ENCODE measurements at places on chromosomes 6 and 20. TPM values are rescaled to one million over a fixed set of nuclear protein-coding genes. Genes with fewer than 3 reads are reported as not detected.

The SIRPG gene
- polyA plus RNA-seq = not detected

GRCh38 chr20:38680500-38681306 is 43.6 kb upstream of the SLC32A1 start:
- DNase-seq = peak; percentile 51

The STX11 gene
- 1.9 TPM for polyA plus RNA-seq

The CNR1 gene
- polyA plus RNA-seq = not detected

The TTLL9 gene
- not detected for polyA plus RNA-seq

The PREP gene
- 41.8 TPM for polyA plus RNA-seq

The EMILIN3 gene
- 0.11 TPM for polyA plus RNA-seq

DNA sequence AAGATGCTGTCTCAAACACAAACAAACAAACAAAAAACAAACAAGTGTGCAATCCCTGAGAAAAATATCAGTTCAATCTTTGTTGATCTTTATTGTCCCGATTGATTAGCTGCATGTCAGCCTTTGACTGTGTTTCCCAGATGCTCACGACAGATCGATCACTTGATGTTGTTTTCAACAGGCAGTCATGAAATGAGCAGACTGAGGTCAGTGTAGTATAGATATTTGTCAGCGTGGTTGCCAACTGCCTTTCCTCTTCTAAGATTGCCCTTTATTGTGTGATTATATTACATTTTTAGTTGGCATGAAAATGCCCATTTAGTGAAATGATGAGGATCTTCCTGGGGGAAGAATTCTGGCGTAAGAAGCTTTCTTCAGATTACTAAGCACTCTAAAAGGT is 25.6 kb downstream of the UTRN start:
- no peak for DNase-seq

The SRSF12 gene
- 0.60 TPM for polyA plus RNA-seq

DNA sequence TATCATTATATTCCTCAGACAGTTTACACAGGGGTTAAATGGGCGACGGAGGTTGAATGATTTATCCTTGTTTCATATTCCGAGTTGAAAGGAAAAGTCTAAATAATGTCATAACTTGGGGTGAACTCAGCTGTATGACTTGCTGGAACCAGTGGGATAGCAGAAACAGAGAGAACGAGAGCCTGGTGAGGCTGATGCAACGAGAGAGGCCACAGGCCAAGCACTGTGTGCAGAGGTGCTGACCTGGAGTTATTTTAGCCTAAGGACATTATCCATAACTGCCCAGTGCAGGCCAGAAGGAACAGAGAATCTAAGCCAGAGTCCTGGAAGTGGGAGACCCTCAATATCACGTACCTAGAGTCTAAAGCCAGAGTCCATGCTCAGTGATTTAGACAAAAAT is 394.9 kb downstream of the MAFB start:
- DNase-seq = no peak

The HLA-DRB5 gene
- polyA plus RNA-seq = 0.19 TPM

The RGS17 gene
- 0.36 TPM for polyA plus RNA-seq

- DNase-seq = no peak
Observed at GRCh38 chr20:23121751-23122320, 35.7 kb upstream of the CD93 start.

- DNase-seq = peak; percentile 17
Observed at GRCh38 chr6:88238065-88238464, 71.9 kb upstream of the CNR1 start.

GRCh38 chr6:90722648-90723047 is 135.8 kb upstream of the MAP3K7 start:
- DNase-seq = no peak

DNA sequence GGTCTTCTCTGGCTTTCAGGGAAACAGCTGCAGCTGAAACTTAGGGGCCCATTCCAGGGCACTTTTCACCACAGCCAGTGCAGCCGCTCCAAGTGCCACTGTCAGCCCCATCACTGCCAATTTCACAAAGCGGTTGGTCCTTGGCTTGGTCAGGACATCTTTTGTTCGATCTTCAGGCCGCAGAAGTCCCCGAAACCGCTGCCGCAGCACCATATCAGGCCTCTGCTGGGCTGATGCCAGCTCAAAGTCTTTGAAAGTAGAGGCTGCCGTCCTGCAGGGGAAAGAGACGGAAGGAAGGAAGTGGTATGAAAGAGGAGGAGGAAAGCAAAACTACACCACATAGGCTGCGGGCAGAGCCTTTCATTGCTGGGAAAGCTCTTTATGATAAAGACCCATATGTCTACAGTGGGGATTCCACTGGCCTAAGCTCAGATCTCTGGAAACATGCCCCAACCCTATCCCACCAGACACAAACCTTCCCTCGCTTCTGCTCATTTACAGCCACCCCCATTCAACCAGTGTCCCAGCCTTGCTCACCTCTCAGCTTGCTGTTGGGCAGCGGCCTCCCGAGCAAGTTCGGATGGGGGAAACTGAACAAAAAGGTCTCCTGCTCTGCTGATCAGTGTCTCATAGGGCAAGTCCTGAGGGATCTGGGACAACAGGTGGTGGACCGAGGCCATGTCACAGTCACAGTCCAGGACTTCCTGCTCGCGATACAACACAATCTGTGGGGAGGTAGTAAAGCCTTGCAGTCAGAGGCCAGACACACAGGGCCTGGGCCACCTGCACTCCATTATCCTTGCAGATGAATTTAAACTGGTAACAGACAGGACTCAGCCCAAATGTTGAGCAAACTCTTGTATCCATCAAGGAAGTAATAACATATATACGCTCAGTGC is 23.5 kb downstream of the TBC1D20 start:
- DNase-seq = no peak

DNA sequence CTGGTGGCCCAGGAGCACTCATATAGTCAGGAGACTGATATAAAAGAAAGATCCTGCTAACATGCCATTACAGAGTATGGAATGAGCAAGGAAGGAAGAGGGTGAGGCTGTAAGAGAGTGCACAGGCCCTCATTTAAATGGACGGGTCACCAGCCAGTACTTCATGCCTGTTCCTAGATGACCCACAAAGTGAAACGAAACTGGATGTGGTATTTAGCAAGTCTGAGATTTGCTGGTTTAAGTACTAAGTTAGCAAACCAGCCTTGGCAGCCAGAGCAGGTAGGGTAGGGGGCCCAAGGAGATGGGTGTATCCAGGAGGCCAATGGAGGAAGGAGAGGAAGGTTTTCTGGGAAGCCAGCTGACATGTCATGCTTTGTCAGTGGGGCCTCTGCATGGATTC is 15.9 kb downstream of the NT5E start:
- no peak for DNase-seq

DNA sequence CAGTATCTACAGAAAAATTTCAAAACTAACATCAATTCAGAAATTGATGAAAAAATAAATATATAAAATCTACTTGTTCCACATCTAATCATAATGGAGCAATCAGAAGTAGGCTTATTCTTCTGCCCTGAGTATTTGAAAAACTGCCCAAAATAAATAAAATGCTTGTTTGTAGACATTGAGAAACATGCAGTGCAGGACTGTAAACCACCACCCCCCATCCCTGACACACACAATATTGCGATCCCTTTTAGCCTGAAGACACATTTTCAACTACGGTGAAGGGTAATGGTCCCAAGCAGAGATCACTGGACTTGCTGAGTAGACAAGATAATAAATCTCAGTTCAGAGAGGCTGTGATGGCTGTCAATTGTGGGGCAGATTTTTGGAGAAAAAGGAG is 261.5 kb downstream of the C6orf118 start:
- DNase-seq = no peak

DNA sequence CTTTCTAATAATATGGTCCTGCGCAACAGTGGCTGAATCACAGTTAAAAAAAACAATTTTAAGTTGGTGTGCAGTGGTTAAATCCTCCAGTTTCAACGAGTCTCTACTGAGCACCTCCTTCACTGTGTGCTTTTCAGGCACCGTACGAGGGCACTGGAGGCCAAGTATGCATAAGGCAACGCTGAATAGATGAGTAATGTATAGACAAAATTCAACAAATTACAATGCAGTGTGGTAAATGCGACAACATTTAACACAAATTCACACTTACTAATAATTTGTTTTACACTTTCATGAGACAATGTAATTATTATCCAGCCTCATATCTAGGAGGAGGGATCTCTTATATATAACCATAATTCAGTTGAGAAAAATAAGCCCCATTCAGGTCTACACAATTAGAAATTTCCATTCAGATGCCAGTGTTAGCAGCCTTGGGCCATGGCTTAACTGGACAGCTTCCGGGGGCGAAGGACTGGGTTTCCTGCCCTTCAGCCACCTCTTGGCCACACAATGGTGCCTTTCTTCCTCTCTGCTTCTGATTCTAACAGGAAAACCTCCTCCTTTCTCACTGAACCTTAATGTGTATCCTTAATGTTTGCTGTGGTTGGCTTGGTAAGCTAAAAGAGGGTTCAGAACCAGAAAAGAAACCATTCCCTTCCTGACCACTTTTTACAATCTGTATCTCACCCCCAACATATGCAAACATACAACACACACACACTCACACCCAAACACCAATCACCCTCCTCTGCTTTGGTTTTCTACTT is 51.9 kb downstream of the B4GALT5 start:
- no peak for DNase-seq

DNA sequence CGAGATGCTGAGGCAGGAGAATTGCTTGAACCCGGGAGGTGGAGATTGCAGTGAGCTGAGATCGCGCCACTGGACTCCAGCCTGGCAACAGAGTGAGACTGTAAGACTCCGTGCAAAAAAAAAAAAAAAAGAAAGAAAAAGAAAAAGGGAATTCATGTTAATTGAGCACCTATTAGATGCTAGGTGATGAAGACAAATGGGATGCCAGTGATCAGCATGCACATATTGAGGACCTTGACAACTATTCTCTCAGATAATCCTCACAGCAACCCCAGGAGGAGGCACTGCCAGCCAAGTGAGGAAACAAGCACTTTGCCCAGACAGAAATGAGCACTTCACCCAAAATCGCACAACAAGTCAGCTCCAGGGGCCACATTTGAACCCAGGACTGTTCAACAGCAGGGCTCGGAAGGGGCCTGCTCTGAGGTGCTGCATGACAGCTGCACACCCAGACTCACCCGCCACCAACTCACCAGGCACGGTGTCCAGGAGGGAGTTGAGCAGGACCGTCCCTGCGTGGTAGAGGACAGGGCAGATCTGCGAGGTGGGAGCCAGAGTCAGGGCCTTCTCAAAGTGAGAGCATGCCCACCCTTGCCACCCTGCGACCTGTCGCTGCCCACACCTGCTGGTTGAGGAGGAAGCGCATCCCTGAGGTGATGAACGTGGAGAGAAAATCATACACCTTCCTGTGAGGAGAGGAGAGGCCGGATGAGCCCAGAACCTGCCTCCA is 4.6 kb downstream of the PLTP start:
- DNase-seq = no peak

DNA sequence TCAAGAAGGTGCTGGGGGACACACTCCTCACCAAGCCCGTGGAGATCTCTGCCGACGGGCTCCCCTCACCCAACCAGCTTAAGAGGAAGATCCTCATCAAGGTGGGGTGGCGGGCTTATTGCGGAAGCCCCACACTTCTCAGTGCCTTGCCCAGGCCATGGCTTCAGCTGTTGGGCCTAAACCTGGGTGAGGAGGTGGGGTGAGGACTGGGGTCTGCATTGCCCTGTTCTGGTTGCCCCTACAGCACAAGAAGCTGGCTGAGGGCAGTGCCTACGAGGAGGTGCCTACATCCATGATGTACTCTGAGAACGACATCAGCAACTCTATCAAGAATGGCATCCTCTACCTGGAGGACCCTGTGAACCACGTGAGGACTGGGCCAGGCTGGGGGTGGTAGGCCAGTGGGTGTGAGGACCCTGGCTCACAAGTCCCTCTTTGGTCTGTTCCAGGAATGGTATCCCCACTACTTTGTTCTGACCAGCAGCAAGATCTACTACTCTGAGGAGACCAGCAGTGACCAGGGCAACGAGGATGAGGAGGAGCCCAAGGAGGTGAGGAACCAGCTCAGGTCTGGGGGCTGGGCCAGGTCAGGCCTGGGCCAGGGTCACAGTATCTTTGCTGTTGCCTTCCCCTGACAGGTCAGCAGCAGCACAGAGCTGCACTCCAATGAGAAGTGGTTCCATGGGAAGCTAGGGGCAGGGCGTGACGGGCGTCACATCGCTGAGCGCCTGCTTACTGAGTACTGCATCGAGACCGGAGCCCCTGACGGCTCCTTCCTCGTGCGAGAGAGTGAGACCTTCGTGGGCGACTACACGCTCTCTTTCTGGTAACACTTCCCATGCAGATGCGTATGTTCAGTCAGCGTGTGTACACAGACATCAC is 27.9 kb downstream of the PLCG1 start:
- no peak for DNase-seq

The PRR3 gene
- 7.1 TPM for polyA plus RNA-seq

GRCh38 chr6:26550250-26550993 is 12.3 kb downstream of the HMGN4 start:
- DNase-seq = peak; percentile 75

All from GM23248 (cell line).